ENCODE measurements at places on chromosomes 6 and 20.

DNA sequence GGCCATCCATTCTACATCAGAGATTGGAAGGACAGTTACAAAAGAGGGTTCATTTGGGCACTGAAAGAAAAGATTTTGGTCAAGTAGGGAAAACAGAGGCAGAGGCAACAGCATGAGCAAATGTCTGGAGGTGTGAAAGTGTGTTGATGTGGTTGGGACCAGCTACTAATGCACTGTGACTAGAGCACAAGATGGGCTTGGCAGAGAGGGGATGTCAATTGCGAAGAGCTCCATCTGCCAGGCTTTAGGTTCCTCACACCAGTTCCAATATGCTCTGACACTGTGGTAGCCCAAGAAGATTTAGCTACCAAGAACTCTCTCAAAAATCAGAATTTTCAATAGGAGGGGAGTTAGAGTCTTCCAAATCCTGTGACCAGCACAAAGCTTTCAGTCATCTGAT is 42.1 kb downstream of the TRAF3IP2 start:
- DNase-seq, result no peak

DNA sequence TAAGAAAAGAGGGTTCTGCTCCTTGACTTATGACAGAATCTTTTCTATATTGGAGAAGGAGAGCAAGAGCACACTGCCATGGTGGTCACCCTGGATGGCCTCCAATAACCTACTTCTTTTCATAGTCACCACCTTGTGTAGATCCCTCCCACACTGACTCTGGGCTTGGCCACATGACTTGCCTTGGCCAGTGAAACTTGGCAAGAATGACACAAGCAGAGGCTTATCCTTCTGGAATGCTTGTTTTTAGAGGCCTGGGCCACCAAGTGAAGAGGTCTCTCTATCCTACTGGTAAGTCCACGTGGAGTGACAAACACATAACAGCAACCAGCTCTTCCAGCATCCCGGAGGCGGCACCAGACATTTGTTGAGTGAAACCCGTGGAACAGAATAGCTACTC is 349.4 kb upstream of the JARID2 start:
- no peak for DNase-seq

DNA sequence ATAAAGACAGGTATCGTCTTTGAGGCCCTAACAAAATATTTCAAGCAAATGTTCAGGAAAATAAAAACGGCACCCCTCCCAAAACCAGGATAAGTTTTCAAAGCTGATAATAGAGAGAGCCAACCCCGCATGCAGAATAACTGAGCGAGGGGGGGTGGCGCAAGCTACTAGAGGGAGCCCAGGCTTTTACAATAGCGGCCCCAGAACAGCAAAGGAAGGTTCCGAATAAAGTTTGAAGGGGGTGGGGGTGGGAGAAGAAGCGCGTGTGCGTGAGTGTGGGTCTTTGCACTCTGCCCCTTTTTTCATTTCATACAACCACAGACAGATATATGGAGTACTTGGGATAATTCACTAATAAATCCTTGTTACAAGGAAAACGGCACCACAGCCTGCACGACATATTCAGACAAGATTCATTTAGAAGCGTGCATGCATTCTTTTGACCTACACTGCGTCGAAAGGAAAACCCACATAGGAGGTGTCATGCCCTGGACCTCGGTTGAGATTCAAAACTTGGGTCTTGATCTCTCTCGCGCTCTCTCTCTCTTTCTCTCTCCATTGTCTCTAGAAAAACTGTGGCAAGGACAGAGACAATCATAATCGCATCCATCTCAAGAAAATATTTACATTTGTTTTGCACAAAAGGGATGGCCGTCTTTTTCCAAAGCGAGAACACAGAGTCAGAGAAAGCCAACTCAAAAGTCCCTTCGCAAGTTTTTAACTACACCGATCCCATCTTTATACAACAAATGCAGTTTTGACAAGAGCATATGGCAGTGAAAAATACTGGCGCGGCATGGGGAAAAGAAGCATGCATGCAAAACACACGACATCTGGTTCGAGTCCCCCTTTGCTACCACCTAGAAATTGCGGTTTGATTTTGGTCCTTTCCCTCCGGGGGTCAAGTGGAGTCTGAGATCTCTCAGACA is 1.6 kb downstream of the OLIG3 start:
- no peak for DNase-seq

DNA sequence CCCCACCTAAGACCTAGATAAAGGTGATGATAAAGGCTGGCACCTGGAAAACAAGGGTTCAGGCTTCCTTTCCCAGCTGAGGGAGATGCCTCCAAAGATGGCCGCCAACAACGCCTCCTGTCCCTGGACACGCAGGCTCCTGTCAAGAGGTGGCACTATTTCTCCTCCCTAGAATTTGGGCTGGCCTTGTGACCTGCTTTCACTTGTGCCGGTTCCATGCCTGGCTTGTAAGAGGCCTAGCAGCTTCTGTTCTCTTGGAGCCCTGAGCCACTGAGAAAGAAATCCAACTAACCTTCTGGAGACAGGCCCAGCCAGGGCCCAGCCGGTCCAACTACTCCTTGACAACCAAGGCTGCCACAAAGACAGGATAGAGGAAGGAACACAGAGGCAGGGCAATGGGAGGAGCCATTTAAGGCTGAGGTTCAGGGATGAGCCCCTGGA is 60.2 kb upstream of the RALY start:
- peak; percentile 74 for DNase-seq

DNA sequence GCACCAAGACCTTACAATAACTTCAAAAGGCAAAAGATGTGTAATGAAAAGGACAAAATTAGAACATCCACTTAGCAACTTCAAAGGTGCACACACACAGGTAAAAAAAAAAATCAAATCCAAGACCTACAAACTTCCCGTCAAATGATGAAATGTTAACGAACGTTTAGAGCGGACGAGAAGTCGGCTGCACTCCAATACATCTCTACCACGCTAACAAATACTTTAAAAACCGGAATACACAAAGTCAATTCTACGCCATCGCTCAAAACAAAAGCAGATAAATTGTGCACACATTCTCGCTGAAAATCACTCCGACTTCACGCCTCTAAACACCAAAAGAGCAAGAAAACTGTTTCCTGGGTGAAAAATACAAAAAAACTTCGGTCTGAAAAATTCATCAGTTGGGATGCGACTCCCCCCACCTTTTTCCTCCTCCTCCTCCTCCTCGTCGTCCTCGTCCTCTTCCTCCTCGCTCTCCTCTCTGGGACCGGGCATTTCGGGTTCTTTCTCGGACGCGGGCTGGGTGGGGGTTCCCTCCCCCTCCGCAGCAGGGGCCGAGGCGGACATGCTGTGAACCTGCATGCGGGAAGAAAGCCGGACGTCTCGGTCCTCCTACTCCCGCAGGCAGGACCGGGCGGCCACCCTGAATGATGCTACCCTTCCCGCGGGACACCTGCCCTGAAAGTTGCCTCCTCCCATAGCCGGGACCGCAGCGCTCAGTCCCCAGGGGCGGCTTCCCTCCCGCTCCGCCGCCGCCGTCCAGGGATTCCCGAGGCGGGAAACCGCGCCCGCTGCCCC is 712 bp downstream of the DEK start:
- DNase-seq, result no peak

GRCh38 chr6:146433881-146434731 is 109.5 kb upstream of the RAB32 start:
- DNase-seq, result no peak

GRCh38 chr6:129130959-129131681 is 248.2 kb downstream of the LAMA2 start:
- no peak for DNase-seq

DNA sequence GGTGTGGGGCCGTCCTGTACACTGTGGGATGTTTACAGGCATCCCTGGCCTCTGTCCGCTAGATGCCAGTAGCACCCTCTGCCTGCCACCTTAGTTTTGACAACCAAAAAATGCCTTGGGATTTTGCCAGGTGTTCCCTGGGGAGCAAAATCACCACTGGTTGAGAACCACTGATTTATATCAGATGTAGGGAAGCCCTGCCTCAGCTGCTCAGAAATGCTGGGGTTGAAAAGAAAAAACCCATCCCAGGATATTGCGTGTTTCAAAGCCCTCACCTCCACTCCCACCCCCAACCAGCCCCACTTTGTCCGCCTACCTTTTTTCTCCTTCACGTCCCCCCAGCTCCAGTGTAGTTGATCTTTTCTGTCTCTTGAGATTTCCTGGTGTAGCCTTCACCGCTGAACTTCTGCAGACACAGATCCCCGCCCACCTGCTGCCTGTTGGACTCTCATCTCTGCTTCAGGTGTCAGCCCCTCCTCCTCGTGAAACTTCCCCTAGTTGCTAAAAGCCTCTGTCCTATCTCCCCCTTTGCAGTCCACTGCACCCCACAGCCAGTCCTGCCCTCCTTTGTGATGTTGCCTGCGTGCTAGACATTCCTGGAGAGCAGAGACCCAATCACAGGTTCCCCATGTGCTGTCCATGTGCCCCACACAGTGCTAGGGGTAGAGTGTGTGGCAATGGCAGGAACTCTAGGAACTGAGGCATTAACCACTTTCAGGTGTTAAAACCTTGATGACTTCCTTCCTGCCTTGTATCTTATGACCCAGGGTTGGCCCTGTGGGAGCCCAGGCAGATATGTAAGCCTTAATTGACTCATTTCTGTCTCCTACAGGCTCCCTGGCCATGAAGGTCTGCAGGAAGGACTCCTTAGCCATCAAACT is 98.9 kb downstream of the TBC1D7 start:
- DNase-seq, result no peak

GRCh38 chr20:23407781-23408464 is 13.4 kb downstream of the NAPB start:
- no peak for DNase-seq

- DNase-seq, result peak; percentile 3
Measured at GRCh38 chr6:1285556-1285955, 26.3 kb upstream of the FOXQ1 start.

- no peak for DNase-seq
Measured at GRCh38 chr20:57480444-57481160, 44.3 kb downstream of the CTCFL start.

- DNase-seq, result no peak
Measured at GRCh38 chr20:40489886-40490285, 199.2 kb downstream of the MAFB start.

- DNase-seq, result no peak
Measured at GRCh38 chr20:34403063-34403827, 40.2 kb downstream of the ITCH start.

- DNase-seq, result peak; percentile 92
Measured at GRCh38 chr6:16319813-16320532, 81.6 kb downstream of the GMPR start.

- DNase-seq, result no peak
Measured at GRCh38 chr6:24064106-24064505, 61.9 kb upstream of the NRSN1 start.

DNA sequence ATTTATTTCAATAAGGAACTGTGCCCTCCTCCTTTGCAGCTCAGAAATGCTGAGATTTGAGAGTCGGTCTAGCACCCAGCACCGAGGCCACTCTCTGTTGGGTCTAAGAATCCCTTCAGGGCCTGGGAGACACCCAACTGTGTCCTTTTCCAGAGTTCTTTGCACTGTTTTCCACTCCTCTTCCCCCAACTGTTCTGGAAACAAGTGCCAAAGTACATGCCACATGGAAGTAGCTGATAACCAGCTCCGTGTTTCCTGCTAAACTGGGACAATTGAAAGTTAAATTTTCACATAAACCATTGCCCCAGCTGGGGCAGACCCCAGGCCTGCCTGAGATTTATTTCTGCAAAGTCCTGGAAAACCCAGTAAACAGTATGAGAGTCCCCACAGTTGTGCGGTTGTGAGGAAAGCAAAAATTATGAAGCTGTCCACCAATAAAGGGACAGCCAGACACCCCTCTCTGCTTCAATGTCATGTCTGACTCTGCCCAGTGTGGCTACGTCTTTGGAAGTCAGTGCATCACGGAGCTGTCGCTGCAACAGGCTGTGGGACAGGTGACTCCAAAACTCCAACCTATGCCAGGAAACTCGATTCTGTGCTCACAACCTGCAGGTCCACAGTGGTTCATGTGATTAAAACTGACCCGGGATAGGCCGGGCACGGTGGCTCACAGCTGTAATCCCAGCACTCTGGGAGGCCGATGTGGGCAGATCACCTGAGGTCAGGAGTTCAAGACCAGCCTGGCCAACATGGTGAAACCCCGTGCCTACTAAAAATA is 178.0 kb upstream of the AFDN start:
- DNase-seq, result no peak

- peak; percentile 46 for DNase-seq
Measured at GRCh38 chr6:37624606-37625574, 72.8 kb downstream of the MDGA1 start.

GRCh38 chr6:110331816-110332215 is 26.3 kb downstream of the METTL24 start:
- no peak for DNase-seq

- no peak for DNase-seq
Measured at GRCh38 chr20:61797200-61797599, 268.5 kb downstream of the TAF4 start.

DNA sequence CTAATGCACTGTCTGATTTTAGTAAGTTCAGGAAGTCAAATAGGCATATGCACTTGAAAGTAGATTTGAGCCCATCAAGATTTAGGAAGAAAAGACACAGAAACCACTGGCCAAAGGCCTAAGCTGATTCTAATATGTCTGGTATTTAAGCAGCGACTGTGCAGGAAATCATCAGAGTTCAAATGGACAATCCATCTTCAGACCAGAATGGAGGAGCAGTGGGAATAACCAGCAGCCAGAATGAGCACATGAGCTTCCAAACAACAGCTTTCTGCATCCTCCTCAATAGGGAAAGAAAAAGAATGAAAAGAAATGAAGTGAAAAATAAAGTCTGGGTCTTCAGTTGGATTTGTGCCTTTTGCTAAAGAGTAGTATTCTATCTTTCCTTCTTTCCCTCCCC is 50.6 kb downstream of the SOD2 start:
- no peak for DNase-seq

DNA sequence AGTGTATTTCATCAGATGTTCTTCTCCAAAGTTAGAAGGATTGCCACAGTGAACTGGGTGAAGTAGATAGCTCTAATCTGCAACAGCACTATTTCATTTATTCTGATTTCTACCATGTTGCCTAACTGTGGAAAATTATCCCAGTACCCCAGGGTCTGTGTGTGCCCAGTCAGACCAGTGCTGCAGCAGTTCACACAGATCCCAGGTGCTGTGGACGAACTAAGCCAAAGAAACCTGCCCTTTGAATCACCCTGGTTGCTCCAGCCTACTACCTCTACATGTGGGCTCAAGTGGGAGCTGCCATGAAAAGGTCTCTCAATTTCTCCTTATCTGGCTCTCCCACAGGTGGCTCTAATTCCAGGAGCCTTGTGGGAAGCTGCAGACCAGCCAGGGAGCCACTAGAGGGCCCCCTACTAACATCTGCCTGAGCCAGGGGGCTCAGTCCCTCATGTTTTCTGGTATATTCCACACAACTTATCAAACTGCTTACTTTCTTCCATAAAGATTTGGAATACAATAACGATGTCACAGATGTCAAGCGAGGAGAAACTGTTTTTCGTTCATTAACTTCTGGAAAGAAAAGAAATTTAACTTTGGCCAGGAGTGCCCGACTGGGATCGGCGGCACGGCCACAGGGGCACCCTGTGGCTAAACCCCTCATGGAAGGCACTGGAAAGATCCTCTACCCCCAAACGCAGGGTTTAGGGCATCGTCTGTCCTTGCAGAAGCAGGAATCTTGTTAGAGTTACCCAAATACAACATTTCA is 31.6 kb upstream of the LY86 start:
- no peak for DNase-seq

Data from amygdala (tissue), 56 donors.